ENCODE measurements at places on chromosomes 16 and 17.

- H3K27me3 ChIP-seq, result no peaks in the 10 kb centered on the region
- no peaks in the 10 kb centered on the region for H3K36me3 ChIP-seq
- H3K4me1 ChIP-seq, result peaks cover 27% of the 10 kb centered on the region
- peak; percentile 81 for DNase-seq
- no peak overlapping the region for H3K4me3 ChIP-seq
Observed at GRCh38 chr17:56715613-56716357, 117.9 kb downstream of the C17orf67 start.

DNA sequence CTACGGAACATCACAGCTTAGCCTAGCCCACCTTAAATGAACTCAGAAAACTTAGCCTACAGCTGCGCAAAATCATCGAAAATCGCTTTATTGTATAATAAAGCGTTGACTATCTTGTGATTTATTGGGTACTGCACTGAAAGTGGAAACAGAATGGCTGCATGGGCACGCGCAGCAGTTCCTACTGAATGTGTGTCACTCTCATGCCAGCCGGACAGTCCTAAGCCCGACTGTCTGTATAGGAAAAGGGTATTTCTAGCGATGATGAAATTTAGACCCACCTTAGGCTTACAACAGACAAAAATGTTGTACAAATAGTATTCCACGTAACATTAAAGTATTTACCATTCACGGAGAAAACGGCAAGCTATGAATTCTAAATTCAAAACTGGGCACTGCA lies 9.3 kb downstream of the FBXO31 start:
- no peaks in the 10 kb centered on the region for H3K4me1 ChIP-seq
- H3K27ac ChIP-seq, result no peak overlapping the region
- H3K27me3 ChIP-seq, result no peaks in the 10 kb centered on the region

DNA sequence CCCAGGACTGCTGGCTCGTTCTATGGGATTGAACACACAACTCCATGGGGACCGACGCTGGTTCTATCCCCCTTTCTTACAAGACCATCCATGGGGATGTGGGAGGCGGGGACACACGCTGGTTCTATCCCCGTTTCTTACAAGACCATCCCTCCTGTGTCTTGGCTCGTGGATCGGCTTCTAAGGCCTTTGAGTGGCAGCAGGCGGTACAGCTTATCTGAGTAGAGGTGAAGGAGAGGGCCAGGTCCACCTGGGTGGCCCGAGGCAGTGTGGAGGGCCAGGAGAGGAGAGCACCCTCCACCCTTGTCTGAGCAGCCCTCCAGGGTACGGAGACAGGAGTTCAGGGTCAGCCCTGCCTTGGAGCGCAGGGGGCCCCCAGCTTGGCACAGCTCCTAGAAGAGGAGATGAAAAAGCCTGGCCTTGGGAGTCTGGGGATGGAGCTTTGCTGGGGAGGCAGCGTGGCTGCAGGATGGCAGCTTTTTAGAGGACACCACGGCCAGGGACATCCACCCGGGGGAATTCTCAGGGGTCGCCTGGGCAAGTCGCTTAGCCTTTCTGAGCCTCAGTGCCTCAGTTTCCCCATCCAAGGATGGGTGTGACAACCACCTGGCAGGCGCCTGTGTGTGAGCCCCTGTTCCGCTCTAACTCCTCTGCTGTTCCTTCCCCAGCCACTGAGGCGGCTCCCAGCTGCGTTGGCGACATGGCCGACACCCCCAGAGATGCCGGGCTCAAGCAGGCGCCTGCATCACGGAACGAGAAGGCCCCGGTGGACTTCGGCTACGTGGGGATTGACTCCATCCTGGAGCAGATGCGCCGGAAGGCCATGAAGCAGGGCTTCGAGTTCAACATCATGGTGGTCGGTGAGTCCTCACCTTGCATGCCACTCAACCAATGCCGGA lies 341.0 kb downstream of the SEC14L1 start:
- H3K27ac ChIP-seq, result no peak overlapping the region
- no peaks in the 10 kb centered on the region for H3K36me3 ChIP-seq
- DNase-seq, result no peak
- no peak overlapping the region for H3K4me3 ChIP-seq
- H3K27me3 ChIP-seq, result no peaks in the 10 kb centered on the region

DNA sequence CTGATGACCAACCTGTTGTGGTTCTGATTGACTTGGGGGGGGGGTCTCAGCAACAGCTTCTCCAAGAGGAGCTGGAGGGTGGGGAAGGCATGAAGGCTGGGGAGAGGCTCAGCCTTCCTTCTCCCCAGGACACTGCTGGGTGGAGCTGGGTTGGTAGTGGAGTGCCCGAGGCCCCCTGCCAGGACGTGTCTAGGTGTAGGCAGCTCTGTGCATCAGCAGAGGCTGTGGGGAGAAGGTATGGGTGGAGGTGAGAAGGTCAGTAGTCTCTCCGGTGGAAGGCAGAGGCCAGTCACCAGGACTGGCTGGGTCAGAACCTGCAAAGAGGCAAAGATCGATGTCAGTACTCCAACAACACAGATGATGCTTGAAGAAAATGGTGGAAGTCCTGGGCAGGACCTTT lies 3.9 kb downstream of the CHAD start:
- no peaks in the 10 kb centered on the region for H3K4me1 ChIP-seq
- DNase-seq, result no peak
- H3K27ac ChIP-seq, result no peak overlapping the region
- H3K36me3 ChIP-seq, result no peaks in the 10 kb centered on the region

GRCh38 chr17:29469276-29469675 lies 79.1 kb downstream of the TAOK1 start:
- H3K4me3 ChIP-seq, result no peak overlapping the region
- no peaks in the 10 kb centered on the region for H3K36me3 ChIP-seq
- no peaks in the 10 kb centered on the region for H3K27me3 ChIP-seq
- no peaks in the 10 kb centered on the region for H3K4me1 ChIP-seq
- no peak for DNase-seq

- H3K27me3 ChIP-seq, result peaks cover 8% of the 10 kb centered on the region
- no peaks in the 10 kb centered on the region for H3K36me3 ChIP-seq
- no peak overlapping the region for H3K4me3 ChIP-seq
- no peaks in the 10 kb centered on the region for H3K4me1 ChIP-seq
- no peak for DNase-seq
- H3K27ac ChIP-seq, result no peak overlapping the region
Observed at GRCh38 chr17:2975469-2975958, 87.9 kb downstream of the OR1D5 start.

- no peak overlapping the region for H3K4me3 ChIP-seq
- H3K36me3 ChIP-seq, result no peaks in the 10 kb centered on the region
- H3K27me3 ChIP-seq, result no peaks in the 10 kb centered on the region
- no peaks in the 10 kb centered on the region for H3K4me1 ChIP-seq
Observed at GRCh38 chr17:55774846-55775271, 24.0 kb downstream of the PCTP start.

GRCh38 chr17:9367156-9367555 lies 208.5 kb downstream of the STX8 start:
- H3K4me3 ChIP-seq, result no peak overlapping the region
- H3K27me3 ChIP-seq, result no peaks in the 10 kb centered on the region
- no peak overlapping the region for H3K27ac ChIP-seq
- no peaks in the 10 kb centered on the region for H3K4me1 ChIP-seq
- no peaks in the 10 kb centered on the region for H3K36me3 ChIP-seq
- no peak for DNase-seq

GRCh38 chr17:55546991-55547664 lies 35.9 kb upstream of the SMIM36 start:
- no peaks in the 10 kb centered on the region for H3K4me1 ChIP-seq
- H3K36me3 ChIP-seq, result no peaks in the 10 kb centered on the region
- no peaks in the 10 kb centered on the region for H3K27me3 ChIP-seq
- no peak for DNase-seq
- H3K27ac ChIP-seq, result no peak overlapping the region

DNA sequence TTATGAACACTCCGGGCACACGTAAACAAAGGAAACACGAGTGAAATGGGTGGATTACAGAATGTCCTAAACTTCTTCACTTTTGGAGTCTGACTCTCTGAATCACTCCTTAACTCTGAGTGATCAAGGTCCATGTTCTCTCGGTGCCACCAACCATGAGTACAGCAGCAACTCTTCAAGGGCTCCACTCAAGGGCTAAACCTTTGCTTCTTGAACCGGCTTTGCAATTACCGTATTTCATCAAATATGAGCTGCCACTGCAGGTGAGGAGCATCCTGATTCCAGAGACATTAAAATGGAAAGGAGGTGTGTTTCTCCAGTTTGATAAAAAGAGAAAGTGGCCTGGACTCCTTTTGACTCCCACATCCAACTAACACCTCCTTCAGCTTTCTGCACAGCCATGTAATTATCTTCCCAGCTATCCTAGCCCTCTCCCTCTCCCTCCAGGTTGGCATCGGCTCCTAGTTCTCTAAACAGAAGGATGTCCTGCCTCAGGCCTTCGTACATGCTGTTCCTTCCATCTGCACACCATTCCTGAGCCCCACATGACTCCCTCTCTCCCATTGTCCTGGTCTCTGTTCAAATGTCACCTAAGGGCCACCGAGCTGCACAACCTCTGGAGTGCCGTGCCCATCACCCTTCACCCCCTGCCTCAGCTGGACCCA lies 61.4 kb downstream of the ZDHHC7 start:
- H3K4me1 ChIP-seq, result no peaks in the 10 kb centered on the region
- H3K4me3 ChIP-seq, result no peak overlapping the region
- peaks cover 9% of the 10 kb centered on the region for H3K27me3 ChIP-seq
- DNase-seq, result no peak
- no peaks in the 10 kb centered on the region for H3K36me3 ChIP-seq
- H3K27ac ChIP-seq, result no peak overlapping the region

DNA sequence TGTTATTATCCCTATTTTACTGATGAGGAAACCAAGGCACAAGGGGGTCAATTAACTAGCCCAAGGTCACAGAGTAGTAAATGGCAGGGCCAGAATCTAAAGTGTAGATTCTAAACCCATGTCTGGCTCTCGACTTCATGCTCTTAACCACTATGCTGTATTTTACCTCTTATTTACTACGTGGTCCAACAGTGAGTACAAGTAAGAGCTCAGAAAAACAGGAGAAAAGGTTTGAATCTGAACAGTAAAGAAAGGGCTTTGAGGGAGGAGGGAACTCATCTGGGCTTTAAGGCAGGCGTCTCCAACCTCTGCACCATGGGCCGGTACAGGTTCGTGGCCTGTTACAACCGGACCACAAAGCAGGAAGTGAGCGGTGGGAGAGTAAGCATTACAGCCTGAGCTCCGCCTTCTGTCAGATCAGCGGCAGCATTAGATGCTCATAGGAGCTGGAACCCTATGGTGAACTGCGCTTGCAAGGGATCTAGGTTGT lies 62.9 kb downstream of the SMURF2 start:
- H3K36me3 ChIP-seq, result no peaks in the 10 kb centered on the region
- H3K4me3 ChIP-seq, result no peak overlapping the region
- DNase-seq, result no peak

DNA sequence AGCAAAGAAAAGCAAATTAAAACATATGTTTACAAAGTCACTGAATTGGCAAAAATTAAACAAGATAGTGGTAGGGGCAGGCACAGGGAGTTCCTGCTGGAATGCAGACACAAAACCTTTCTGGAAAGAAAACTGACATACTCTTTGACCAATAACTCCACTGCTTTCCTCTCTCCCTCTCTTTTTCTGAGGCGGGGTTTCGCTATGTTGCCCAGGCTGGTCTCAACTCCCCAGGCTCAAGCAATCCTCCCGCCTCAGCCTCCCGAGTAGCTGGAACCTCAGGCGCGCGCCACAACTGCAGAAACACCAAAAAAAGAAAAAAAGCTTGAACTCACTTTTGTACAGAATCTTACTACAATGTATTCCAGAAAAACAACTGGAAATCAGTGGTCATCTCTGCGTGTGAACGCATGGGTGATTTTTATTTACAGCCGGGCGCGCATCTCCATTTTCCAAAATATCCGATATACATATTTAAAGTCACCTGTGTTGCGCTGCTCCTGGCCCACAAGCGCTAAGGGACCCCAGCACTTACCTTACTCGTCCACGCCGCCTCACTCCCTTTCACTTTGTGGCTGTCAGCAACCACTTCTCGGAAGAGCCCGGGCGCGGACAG lies 480 bp downstream of the TXNL4B start:
- H3K4me1 ChIP-seq, result peaks cover 13% of the 10 kb centered on the region
- H3K27ac ChIP-seq, result peak overlapping the region; percentile 78
- H3K36me3 ChIP-seq, result peaks cover 8% of the 10 kb centered on the region
- peak overlapping the region; percentile 98 for H3K4me3 ChIP-seq
- DNase-seq, result peak; percentile 24
- no peaks in the 10 kb centered on the region for H3K27me3 ChIP-seq

GRCh38 chr16:28264656-28265055 lies 27.7 kb upstream of the SBK1 start:
- H3K4me1 ChIP-seq, result peaks cover 29% of the 10 kb centered on the region
- no peak overlapping the region for H3K4me3 ChIP-seq
- H3K36me3 ChIP-seq, result no peaks in the 10 kb centered on the region
- no peak overlapping the region for H3K27ac ChIP-seq
- DNase-seq, result no peak

DNA sequence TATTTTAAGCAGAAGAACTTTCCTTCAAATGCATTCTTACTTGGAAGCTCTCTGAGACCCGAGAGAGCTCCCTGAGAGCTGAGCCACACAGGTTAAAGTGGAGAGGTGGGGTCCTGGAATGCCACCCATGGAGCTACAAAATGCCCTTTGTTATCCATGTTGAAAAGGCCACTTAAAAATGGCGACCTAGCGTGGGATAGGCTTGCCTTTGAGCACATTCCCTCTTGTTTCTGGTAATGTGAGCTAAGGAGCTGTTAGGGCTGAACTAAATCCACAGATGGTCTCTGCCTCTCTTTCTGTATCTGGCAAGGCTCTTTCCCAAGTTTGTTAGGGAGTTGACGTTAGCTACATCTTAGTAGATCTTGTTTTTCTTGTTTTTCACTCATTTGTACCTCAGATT lies 171.6 kb downstream of the SNX29 start:
- DNase-seq, result no peak
- H3K4me1 ChIP-seq, result no peaks in the 10 kb centered on the region
- H3K27me3 ChIP-seq, result no peaks in the 10 kb centered on the region
- no peak overlapping the region for H3K4me3 ChIP-seq

DNA sequence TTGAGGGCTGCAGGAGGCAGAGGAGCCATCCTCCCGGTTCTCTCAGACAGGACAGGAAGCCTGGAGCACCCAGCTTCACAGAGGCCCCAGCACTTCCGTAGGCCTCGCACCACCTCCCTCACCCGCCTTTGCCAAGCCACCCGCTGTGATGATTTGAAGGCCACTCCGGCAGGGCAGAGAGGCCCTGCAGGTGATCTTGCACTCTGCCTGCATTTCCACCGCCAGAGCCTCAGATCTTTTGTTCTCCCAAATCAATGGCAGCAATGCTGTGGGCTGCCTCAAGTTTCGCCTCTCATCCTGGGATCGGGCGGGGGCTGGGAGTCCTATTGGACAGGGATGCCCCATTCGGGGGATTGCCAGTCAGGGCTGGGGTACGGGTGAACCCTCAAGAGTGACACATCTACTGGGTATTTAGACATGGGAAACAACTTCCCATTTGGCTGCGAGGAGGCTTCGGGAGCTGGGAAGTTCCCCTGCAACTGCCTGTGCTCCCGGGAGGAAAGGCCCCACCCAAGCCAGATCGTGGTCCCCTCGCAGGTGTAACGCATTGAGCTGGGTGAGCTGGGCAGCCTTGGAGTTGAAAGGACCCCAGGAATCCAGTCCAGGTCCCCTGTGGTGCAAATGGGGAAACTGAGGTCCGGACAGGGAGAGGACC lies 34.8 kb upstream of the PEMT start:
- H3K4me3 ChIP-seq, result no peak overlapping the region
- no peak for DNase-seq
- H3K27ac ChIP-seq, result no peak overlapping the region
- H3K4me1 ChIP-seq, result peaks cover 8% of the 10 kb centered on the region
